PC-9 (cell line): ENCODE measurements at places on chromosomes 7 and 10.

DNA sequence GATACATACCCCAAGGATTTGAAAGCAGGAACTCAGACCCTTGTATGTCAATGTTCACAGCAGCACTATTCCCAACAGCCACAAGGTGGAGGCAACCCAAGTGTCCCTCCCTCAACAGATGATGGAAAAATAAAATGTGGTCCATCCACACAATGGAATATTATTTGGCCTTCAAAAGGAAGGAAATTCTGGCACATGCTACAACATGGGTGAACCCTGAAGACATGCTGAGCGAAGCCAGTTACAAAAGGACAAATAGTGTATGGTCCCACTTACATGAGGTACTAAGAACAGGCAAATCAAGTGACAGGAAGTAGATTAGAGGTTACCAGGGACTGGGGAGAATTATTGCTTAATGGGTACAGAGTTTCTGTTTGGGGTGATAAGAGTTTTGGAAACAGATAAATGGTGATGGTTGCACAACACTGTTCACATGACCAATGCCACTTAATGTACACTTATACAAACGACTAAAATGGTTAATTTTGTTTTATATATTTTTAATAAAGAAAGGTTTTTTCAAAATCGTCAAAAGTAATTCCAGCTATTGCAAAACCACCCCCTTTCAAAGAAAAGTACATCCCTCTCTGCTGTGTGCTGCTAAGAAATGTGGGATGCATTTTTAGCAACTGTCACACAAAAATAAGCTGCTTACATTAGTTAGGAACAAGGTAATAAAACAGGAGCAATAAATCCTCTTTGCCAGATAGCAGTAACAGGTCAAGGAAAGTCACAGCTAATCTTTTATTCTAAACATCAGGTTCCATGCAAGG, 85.7 kb downstream of the GRB10 start:
- no peak for DNase-seq

DNA sequence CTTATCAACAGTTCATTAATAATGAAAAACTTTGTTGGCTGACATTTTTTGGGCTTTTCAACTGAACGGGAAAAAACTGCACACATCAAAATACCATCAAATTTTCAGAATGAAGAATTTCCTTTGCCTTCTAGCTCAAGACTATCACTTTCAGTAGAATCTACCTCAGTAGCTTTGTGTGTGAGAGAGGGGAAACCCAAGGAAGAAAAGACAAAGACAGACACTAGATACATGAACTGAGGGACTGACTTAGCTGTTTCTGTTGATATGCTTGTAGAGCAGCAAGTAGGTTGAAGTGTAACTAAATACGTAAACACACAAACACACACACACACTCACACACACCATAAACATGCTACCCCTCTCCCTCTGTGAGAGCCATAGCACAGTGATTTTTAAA, 257.1 kb downstream of the CDK14 start:
- no peak for DNase-seq

DNA sequence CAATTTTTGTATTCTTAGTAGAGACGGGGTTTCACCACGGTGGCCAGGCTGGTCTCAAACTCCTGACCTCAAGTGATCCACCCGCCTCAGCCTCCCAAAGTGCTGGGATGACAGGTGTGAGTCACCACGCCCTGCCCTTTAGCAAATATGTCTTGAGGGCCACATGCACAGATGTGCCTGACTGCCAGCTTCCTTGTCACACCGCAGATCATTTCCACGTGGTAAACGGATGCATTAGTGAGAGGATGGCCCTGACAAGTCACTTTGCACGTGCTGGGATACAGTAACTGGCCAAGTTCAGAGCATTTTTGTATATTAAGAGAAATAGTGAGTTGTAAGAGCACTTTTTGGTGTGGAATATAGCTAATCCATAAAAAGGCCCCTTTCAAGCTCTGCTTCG, 44.3 kb upstream of the FAM180A start:
- DNase-seq = no peak

- no peak for DNase-seq
Observed at GRCh38 chr10:14481752-14482151, 151.0 kb upstream of the FRMD4A start.

GRCh38 chr7:2523941-2524807, 4.6 kb downstream of the LFNG start:
- peak; percentile 99 for DNase-seq
